LoVo (cell line): ENCODE measurements at places on chromosomes 11 and 22.
A peak's percentile ranks its signal among the peaks of the same experiment; 100 is the strongest.

GRCh38 chr11:78438298-78438975 lies 20.8 kb upstream of the GAB2 start:
- DNase-seq = no peak

DNA sequence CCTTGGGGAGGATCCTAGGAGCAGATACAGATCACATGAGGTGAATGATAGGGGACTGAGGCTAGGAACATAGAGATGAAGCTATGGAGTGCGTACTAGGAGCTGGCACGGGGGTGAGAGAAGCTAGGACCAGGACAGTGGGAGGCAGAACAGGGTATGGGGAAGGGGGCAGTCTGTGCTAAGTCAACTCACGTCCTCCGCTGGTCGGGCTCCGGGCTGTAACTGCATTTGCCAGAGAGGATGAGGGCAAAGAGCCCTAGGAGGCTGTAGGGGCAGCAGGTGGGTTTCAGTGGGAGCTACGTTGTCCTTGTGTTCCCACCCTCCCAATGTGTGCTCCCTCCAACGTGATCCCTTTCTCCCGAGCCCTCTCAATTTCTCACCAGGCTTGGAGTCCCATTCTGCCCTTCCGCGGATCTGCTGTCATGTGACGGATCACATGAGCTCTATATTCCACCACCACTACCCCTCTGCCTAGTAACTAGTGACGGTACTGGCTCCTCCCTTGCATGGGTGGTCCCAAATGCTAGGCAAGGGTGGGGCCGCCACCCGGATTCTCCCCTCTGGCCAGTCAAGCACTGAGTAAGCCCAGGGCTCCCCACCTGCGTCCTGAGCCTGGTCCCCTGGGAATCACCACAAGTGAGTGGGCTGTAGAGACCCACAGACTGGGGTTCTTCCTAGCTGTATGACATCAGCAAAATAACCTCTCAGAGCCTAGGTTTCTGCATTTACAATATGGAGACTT lies at the start of gene TPP1:
Gene TPP1, minus strand, starts transcription at position 419 of the 742 bp plus-strand sequence. Its CDS starts 22 bp downstream, at position 397.
- peak; percentile 93 for DNase-seq

GRCh38 chr11:77418155-77418970 lies 55.5 kb downstream of the PAK1 start:
- no peak for DNase-seq

DNA sequence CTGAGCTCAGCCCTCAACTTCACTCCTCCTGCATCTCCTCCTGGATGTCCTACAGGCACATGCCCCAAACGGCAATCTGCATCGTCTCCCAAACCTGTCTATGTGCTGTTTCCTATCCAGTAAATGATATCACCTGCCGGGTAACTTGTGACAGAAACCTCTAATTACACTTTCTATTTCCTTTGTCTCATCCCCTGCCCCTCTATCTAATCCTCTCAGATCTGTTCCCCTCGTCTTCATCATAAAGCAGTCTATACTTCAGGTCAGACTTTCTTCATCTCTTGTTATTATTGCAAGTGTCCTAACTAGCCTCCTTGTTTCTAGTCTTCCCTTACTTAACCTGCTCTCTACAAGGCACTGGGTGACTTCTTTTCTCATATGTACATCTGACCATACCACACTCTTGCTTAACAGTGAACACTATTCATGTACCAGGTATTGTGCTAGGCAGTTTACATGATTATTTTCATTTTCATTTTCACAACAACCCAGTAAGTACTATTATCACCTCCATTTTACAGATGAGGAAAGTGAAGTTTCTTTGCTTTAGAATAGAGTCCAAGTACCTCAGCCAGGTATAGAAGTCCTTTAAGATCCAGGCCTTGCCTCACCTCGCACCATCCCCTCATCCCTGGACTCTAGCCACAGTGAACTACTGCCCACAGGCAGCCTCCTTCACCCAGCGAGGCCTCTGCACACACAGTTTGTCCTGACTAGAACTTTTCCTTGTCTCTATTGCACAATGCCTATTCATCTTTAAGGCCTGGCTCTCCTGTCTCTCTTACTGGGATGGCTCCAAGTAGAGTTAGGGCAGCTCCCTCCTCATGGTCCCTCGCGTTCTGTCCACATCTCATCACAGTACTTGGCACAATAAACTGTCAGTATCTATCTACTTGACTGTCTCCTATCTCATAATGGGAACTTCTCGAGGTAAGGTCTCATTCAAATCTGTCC lies 22.1 kb upstream of the UCP3 start:
- no peak for DNase-seq

- DNase-seq = no peak
Measured at GRCh38 chr11:128916037-128916572, 24.9 kb downstream of the KCNJ5 start.

DNA sequence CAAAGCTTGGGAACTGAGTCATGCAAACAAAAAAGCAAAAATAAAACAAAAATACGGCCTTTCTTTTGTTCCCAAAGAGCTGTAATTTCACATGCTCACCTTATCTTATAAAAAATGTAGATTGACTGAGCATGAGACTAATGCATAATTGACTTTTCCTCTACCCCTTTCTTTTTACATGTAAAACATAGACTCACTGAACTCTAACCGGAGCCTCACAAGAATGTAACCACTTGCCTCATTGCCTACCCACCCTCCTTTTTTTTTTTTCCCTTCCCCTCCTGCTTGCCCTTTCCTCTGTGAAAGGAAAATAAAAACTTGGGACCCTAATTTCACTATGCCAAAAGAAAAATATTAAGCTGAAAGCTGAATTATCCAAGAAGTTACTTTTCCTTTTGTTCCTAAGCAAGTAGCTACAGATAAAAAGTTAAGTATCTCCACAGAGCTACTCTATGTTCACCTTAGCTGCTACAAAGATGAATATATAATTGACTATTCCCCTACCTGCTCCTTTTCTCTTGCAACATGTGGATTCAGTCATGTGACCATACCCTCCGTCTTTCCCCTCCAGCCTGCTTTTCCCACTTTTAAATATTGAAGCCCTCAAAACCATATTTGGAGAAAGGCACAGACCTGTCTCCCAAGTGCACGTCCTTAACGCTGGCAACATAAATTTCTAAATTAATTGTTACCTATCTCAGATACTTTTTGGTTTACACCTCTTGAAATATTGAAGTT lies 39.6 kb upstream of the WEE1 start:
- DNase-seq = no peak

GRCh38 chr11:3971756-3972404 lies 116.4 kb downstream of the STIM1 start:
- no peak for DNase-seq

- DNase-seq = peak; percentile 27
Measured at GRCh38 chr11:9003573-9004182, at the start of gene NRIP3. Gene NRIP3 (minus strand): TSS chr11:9004001. CDS start chr11:9003935, 66 bp downstream.

DNA sequence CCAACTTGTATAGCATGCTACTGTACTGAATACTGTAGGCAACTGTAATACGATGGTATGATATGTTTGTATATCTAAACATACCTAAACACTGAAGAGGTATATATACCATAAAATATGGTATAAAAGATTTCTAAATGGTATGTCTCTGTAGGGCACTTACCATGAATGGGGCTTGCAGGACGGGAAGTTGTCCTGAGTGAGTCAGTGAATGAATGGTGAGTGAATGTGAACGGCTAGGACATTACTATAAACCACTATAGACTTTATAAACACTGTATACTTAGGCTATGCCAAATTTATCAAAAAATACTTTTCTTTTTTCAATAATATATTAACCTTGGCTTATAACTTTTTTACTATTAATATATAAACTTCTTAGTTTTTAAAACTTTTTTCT lies 66.8 kb downstream of the ZC3H12C start:
- no peak for DNase-seq

- DNase-seq = no peak
Measured at GRCh38 chr11:92750794-92751193, 218.7 kb upstream of the MTNR1B start.

DNA sequence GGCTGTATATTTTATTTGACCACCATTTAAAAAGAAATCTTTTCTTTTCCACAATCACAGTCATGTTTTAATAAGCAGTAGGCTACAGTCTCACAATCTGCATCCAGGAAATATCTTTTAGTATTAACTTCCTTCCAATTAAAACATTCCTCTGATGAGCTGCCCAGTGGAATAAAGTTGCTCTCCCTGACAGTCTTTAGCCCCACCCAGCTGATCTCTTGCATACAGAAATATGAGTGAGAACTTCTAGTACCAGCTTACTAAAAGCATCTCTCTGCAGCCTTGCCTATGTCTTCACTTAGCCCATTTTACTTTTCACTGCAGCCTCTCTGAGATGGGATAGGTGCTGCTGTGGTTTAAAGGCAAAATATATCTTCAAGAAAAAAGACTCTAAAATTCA lies 143.4 kb upstream of the ANO3 start:
- no peak for DNase-seq
